ENCODE measurements at places on chromosomes 4 and X.

- DNase-seq = no peak
Observed at GRCh38 chr4:70722199-70722791, 531 bp downstream of the RUFY3 start.

DNA sequence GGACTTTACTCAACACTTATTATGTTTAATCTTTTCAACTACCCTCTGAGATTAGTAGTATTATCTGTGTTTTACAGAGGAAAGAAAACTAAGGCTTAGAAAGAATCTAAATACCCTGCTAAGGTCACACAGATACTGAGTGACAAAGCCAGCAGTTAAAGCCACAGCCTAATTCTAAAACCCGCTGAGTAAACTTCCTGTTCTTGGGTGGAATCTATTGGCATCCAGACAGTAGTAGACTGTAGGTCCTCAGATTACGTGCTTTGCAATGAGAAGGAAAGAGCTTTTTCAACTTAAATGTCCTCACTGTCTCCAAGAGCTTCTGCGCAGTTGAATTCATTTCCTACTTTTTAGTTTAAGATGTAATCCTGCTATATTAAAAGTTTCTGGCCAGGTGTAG, 126.0 kb downstream of the TENM3 start:
- DNase-seq = no peak

- DNase-seq = no peak
Observed at GRCh38 chr4:174218127-174218790, 65.2 kb downstream of the FBXO8 start.

GRCh38 chr4:54233277-54233696, 4.2 kb downstream of the PDGFRA start:
- peak; percentile 53 for DNase-seq

- no peak for DNase-seq
Observed at GRCh38 chrX:3445806-3446490, 99.5 kb upstream of the MXRA5 start.
